ENCODE measurements at places on chromosomes 3 and 15.

DNA sequence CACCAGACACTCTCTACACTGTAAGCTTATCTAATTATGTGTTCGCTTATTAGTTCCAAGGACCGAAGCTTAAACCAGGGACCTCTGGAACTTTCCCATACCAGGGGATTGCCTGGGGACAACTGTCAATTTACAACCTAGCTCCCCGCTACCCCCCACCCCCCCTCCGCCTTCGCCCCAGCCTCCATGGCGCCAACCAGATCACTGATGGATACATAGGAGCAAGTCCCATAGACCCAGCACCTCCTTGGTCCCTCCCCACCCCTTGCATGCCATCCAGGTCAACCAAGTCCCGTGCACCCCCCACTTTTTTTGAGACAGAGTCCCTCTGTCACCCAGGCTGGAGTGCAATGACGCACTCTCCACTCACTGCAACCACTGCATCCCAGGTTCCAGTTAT, 930 bp upstream of the PDCD7 start:
- no peak for DNase-seq

- no peak for DNase-seq
Measured at GRCh38 chr3:189999718-190000117, 121.0 kb downstream of the P3H2 start.

- DNase-seq: no peak
Measured at GRCh38 chr3:117441851-117442250, 732.3 kb downstream of the TUSC7 start.

- DNase-seq: no peak
Measured at GRCh38 chr3:184593220-184593927, 31.8 kb downstream of the EPHB3 start.

DNA sequence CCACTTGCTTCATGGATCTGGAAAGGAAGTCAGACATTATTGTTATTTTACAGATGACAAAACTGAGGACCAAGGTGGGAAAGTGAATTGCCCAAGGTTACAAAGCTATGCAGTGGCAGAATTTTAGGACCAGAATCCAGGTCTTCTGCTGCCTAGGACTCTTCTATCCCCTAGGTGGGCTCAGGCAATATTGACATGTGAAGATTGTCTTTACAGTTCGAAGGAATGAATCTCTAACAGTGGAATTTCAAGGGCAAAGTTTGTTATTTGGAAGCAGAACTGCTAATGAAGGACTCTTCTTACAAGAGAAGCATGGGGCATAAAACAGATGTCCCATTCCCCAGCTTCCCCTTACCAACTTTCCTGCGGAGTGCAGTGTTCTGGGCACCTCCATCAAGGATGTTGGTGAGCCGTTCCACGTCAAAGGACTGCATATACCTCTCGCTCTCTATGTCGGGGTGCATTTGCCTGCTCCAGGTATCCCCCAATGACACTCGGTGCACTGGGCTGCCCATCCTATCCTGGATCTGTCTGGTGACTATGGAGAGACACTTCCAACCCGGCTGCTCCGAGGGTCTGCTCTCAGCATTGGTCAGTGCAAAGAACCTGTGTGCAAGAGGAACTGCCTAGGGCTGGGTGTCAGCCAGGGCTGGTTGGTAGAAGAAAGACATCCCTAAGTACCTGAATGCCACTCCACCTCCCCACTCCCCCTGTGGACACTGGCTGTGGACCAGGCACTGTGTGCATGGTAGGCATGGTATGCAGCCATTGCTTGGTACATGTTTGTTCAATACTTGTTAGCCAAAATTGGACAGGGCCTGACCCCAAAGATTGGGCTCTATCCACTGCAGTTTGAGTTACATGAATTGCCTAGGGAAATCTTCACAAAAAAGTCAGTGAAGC, 2.1 kb downstream of the ACOX2 start:
- DNase-seq: no peak

DNA sequence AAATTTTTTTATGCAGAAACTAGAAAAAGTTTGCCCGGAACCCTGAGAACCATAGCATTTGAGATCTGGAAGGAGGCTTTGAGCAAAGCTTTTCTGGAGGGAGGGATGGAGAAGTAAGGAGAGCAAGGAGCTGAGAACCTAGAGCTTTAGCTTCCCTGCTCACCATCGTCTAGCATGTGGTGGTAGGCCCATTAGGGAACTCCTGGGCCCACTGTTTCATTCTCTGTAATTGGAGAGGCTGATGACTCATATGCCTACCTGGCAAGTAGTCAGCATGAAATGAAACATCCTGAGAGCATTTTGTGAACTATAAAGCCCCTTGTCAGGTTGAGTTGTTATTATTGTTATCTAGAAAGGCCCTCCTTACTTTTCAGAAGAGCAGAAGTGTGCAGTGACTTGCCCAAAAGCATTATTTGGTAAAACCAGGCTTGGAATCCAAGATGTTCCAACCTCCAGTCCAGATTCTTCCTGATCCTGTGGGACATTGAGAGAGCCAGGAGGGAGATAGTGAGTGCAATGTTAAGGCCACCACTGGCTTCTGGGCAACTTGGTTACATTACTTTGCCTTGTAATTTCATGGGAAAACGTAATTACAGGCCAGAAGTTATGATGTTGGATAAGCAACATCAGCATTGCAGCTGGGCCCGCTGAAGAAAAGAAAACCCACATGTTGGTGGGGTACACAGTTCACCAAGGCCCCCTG, 104.5 kb upstream of the BFSP2 start:
- DNase-seq: no peak

DNA sequence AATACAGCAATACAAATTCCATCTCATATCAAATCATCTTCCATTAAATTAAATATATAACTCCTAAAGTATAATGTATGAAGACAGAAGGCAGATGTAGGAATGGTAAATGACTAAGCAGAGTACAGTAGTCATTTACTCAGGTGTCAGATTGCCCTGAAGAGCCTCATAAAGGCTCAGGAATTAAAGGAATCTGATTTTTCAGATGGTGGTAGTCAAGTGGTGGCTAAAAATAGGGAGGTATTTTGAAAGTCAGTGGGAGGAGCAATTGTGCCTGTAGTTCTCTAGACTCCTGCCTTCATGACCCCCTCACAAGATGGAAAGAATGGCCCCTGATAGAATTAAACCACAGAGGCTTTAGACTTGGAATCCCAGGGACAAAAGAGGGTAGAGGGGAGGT, 142.7 kb upstream of the SYNPR start:
- no peak for DNase-seq

GRCh38 chr3:56825567-56826438, 24.1 kb upstream of the ARHGEF3 start:
- no peak for DNase-seq

DNA sequence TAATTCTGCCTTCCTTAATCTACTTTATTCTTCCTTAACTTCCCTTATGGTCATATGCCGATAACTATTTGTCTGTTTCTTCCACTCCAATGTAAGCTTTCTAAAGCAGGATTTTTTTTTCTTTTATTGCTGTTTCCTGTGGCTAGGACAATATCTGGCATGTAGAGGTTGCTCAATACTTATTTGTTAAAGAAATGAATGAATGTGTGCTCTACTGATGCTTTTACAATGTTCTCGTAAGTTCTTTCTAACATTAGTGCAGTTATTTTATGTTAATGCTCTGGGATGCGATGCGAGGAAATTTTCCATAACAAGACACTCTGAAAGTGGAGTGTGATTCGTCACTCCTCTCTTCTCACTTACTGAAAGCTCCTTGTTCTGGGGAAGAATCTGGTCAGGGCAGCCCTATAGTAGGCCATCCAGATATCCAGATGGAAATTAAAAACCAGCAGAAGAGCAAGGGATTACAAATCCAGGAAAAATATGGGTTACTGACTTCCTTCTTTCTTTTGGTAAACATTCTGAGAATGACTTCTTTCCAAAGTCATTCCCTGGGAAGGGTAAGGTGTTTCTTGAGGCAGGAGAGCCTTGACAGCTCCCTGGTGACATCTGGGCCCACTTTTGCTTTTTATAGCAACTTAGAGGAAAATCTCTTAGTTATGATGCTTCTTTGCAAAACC, 420.4 kb downstream of the PDCD6IP start:
- no peak for DNase-seq

GRCh38 chr3:197149-197827, 725 bp downstream of the CHL1 start:
- DNase-seq: no peak

- no peak for DNase-seq
Measured at GRCh38 chr3:143875546-143875945, 27.3 kb upstream of the SLC9A9 start.

GRCh38 chr3:66338927-66339326, 118.1 kb downstream of the SLC25A26 start:
- DNase-seq: no peak
